Neuronal stem cell (in vitro differentiated cells): ENCODE measurements at places on chromosomes 2 and 18.

DNA sequence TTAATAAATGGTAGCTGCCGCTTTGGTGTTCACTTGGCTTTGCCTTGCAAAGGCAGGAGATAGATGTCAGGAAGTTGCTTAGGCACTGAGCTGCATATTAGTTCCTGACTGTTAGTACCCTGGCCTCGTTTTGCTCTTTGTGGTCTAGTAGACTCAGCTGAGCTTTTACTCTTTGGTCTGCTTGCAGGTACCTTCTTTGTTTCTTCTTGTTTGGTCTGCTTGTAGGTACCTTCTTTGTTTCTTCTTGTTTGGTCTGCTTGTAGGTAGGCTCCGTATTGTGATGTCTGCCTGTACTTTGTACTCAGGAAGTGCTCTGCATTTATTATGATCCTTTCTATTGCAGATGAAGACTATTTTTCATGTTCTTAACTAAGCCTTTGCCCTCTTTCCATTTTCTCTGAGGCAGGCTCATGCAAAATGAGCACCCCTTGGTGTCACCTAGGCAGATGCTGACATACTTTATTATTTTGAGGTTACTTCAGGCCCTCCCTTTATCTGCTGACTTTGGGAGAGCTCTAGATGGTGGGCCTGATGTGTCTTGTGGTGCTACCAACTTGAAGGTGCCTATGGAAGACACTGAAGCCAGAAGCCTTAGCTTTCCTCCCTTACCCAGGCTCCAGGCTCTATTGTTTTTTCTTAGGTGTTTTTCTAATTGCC, 6.0 kb downstream of the RPIA start:
- no peak for DNase-seq

- DNase-seq = no peak
Observed at GRCh38 chr2:69163109-69163508, 150.1 kb downstream of the ANTXR1 start.

GRCh38 chr18:50704357-50704940, 115.4 kb downstream of the MRO start:
- DNase-seq = no peak

- no peak for DNase-seq
Observed at GRCh38 chr2:1974397-1974796, 230.1 kb upstream of the PXDN start.

DNA sequence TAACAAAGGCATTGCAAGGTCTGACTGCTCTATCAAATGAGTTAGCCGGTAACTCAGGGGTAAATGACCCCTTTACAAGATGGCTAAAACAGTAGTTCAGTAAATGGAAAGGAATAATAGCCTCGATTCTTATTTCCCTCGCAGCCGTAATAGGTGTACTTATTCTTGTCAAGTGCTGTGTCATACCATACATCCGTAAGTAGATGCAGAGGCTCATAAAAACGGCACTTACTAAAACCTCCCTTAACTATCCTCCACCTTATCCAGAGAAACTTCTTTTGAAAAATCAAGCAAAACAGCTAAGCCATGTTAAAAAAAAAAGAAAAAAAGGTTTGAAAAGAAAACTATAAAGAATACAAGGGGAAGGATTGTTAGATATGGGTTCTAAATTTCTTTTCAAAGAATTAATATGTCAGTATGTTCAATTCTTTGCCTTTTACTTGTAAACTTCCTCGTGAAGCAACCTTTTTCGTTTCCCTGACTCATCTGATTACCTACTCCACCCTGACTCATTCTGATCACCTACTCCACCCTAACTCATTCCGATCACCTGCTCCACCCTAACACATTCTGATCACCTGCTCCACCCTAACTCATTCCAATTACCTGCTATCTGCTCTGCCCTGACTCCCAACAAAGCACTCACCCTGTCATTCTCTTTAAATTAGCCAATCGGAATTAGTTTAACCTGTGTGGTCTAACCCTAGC, 127.5 kb downstream of the SPAG16 start:
- no peak for DNase-seq

DNA sequence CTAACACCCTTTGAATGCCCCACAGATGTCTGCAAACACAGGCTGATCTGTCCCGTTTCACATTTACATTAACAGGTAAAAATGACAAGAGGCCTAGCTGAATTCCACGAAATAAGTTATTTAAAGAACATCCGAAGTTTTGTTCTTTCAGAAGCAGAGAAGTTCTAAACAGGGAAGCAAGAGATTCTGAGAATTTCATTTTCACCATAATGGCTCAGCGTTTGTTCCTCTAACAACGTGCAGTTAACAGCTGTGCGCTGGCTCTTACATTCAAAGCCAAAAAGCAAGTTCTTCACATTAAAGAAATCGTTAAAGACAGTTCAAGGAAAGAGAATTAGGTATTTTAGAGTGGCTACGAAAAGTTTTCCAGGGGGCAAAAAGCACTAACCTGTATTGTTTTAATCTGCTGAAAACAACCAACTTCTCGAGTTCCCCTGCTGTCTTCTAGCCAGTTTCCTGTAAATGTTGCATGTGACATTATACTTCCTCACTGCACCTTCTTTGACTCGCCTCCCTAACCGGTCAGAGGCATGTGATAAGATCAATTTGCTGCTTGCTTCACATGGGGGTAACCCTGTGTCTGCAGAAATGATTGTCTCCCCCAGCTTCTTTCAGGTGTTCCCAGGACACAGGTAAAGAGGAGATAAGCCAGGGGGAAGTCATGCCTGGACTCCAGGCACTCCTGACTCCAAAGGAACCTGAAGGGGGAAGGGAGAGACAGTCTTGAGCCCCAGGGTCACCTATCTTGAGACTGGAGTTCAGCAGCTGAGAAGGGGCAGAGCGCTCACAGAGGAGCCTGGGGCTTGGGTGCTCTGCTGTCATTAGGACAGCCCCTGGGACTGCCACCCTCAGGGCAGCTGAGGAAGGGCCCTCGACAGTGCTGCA, 36.8 kb upstream of the WIPF1 start:
- DNase-seq = no peak

DNA sequence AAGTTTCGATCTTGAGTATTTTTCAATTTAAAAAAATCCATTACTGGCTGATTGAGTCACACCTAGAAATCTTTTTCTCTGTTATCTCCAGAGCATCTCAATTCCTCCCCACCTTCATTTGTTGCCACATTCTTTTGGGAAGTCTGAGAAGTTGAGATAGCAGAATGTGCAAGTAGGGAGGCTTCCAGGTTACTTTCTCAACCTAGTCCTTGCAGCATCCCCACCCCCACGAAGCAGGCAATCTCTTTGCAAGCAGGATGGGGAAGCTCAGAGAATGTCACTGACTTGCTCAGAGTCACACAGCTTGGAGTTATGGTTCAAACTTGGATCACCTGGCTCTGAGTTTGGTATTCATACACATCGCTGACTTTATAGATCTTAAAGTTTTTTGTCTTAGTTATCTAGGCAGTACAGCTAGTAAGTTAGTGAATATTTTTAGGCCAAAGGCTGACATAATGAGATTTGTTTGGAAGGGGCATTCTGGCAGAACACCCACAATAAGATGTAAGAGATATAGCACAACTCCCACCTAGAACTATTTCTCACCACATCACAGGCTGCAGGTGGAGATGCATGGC, 25.9 kb upstream of the LCLAT1 start:
- no peak for DNase-seq

GRCh38 chr18:21693322-21693721, 11.3 kb downstream of the ABHD3 start:
- DNase-seq = no peak

DNA sequence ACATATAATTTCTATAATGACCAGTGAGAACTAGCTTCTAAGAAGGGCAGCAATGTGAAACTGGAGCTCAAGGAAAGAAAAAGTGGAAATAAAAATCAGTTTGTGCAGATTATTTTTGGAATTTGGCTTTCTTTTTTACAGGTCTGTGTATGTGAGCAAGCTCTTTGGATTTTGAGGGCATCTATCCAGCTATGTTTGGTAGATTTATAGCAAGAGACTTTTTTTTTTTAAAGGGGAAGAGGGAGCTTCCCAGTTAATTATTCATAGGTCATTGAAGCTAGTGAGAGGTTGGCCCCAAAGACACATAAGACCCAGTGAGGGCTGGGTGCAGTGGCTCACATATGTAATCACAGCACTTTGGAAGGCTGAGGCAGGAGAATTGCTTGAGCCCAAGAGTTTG, 24.0 kb upstream of the COLEC12 start:
- DNase-seq = no peak

DNA sequence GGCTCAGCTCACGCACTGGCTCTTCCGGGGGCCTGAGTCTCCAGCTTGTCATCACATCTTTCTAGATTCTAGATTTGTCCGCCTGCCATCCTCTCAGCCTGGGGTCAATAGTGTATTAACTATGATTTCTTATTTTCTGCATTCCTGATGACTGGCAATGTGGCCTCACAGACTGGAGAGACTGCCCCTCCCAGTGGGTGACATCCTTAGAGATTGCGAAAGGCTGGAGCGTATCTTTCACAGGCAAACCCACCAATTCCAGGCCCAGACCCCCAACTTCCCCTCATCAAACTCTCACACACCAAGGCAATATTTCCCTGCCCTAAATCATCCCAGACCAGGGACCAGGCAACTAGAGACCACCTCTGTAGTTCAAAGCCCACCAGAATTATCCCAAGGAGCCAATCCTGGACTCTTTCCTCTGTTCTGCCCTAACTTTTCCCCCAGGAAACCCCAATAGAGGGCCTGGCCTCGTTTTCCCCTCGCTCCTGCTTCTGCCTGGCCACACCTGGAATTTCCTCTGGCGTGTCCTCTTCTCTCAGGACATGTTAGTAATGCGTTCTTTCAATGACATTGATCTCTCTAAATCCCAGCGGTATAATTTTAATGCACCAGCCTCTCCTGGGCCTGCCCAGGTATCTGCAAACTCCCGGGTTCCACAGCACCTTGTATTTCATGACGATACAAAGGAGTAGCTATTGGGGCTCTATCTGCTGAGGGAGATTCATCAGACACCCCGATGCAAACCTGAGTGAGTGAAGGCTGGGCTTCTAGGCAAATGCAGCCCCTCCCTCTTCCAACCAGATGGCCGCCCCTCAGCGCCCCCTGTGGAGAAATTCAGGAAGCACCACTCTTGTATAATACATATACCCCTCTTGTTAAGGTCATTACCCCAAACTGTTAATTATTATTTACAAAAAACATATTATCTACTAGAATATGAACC, 2.4 kb upstream of the KCNF1 start:
- peak; percentile 38 for DNase-seq

GRCh38 chr2:122519821-122520611, 764.6 kb downstream of the TSN start:
- no peak for DNase-seq

- DNase-seq = peak; percentile 29
Observed at GRCh38 chr2:18432999-18433398, 127.5 kb downstream of the RDH14 start.

- no peak for DNase-seq
Observed at GRCh38 chr2:44957656-44958327, 16.3 kb downstream of the SIX3 start.

GRCh38 chr2:230658877-230659652, 53.6 kb upstream of the CAB39 start:
- no peak for DNase-seq

DNA sequence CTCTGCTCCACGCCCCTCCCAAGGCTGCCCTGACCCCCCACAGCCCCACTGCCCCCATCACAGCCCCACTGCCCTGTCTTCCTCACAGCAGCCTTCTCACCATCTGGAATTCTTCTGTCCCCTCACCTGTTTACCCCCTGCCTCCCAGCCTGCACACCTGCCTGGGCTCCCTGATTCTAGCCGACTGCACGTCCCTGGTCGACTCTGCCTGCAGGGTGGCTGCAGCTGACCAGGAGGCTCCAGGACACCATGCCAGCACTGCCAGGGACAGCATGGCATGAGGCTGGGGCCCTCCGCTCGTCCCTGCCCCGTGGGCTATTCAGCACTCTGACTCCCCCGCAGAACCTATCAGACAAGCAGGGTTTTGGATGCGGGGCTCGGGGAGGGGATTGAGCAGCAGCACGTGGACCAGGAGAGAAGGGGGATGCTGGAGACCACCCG, 254.1 kb downstream of the HDAC4 start:
- DNase-seq = no peak

DNA sequence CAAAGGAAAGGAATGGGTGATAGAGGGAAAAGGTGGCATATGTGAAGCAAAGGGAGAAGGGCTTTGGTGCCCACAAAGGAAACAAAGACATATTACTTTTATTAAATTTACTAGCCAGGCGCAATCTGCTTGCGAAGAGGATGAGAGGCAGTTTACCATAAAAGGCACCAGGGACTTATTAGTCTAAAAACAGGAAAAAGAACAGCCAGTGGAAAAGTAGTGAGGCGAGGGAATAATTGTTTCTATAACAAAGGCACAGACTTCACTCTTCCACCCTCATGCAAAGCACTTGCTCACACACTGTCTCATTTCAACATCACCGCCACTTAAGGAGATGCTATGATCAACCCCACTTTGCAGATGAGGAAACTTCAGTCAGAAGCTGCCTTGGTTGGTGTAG, 210.5 kb downstream of the ALPK2 start:
- DNase-seq = no peak

- no peak for DNase-seq
Observed at GRCh38 chr2:19540739-19541525, 182.5 kb upstream of the OSR1 start.

GRCh38 chr2:147550995-147551731, 293.7 kb upstream of the ACVR2A start:
- DNase-seq = no peak
